ENCODE measurements at places on chromosomes 4 and X.

GRCh38 chrX:145716226-145716625 lies 101.4 kb upstream of the SLITRK2 start:
- DNase-seq, result no peak

GRCh38 chr4:41784191-41784979 lies 35.9 kb upstream of the PHOX2B start:
- DNase-seq, result no peak

DNA sequence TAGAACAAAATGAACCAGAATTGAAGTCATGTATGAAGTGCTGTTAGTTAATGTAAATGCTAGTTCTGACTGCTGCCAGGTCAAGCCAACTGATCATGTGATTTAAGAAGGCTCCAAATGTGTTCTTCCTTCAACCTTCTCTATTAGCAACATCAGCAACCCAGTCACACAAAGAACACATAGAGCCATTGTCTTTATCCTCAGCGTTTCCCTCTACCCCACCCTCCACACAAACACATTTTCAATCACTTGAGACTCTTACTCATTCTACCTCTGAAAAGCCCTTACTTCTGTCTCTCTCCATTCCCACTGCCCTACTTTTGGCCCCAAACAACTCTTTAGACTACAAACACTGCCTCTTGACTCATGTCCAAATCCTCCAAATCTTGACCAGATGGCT lies 89.7 kb upstream of the KDR start:
- no peak for DNase-seq

- DNase-seq, result no peak
Observed at GRCh38 chr4:168995537-168996295, 14.3 kb downstream of the CBR4 start.

GRCh38 chr4:2438822-2439718 lies 20.3 kb downstream of the CFAP99 start:
- DNase-seq, result no peak

DNA sequence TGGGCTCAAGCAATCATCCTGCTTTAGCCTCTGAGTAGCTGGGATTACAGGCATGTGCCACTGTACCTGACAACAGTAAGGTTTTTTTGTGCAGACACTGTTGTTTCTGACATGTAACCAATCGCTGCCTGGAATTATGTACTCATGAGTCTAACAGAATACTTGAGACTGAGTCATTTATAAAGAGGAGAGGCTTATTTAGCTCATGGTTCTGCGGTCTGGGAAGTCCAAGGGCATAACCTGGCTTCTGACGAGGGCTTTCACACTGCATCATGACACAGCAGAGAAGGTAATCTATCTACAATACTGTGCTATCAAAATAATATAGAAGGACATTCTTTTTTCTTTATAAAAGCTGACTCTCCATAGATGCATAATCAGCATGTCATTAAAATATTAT lies 115.5 kb upstream of the STOX2 start:
- no peak for DNase-seq

DNA sequence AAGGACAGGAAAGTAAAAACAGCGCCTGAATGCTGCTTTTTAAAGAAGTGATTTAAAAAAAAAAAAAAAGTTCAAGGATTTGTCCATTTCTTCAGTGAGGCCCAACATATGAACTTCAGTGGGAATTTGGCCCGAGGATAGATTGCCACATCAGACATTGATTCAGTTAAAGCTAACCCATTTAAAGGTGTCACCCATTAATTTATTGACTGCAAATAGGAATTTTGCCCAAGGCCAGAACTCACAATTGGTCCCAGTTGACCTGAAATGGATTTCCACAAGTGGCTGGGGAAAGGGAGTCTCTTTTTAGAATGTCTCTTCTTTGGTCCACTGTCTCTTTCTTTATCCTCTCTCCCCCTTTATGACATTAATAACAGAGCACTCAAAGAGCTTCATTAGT lies 86.5 kb upstream of the RPL34 start:
- DNase-seq, result no peak

DNA sequence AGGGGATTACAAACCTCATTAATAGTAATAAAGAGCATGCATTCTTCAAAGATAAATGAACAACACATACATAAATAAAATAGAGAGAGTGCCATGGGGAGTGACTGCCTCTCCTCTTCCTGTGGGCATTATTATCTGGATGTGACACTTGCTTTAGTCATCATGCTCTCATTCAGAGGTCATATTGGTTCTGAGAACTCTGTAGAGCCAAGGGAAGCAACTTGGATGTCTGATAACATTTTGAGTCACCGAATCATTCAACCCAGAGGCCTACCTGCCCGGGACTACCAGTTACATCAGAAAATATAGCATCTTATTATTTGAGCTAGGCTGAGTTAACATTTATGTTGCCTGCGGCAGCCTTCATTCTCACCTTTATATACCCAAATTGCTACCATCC lies 489.5 kb downstream of the STIM2 start:
- DNase-seq, result no peak

DNA sequence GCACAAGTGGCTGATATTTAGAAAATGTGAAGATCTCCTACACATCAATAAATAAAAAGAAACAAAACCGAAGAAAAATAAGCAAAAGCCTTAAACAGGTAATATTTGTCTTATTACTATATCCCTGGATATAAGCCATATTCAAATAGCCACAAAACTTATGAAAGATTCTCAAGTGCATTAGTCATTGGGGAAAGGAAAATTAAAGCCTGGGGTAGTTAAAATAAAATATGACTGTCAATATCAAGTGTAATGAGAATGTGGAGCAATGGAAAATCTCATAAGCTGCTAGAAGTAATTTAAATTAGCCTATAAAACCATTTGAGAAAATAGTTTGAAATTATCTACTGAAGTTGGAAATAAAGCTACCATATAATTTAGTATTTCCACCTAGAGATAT lies 399.9 kb downstream of the GASK1B start:
- DNase-seq, result no peak

DNA sequence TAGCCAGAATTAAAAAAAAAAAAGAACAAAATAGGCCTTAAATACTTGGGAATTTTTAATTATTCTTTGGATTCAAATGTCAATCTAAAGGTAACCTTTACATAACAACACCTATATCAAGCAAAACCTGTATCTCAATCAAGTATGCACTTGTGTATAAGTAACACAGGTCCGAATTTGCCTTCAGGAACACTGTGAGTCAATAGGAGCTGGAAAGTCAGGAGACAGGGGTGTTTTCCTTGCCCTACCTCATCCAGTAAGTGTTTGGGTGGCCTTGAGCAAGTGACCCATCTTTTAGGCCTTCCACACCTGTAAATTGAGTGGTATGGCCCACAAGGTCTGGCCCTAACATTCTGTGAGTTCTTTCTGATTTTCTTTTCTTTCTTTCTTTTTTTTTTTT lies 40.8 kb upstream of the VEGFD start:
- DNase-seq, result no peak

DNA sequence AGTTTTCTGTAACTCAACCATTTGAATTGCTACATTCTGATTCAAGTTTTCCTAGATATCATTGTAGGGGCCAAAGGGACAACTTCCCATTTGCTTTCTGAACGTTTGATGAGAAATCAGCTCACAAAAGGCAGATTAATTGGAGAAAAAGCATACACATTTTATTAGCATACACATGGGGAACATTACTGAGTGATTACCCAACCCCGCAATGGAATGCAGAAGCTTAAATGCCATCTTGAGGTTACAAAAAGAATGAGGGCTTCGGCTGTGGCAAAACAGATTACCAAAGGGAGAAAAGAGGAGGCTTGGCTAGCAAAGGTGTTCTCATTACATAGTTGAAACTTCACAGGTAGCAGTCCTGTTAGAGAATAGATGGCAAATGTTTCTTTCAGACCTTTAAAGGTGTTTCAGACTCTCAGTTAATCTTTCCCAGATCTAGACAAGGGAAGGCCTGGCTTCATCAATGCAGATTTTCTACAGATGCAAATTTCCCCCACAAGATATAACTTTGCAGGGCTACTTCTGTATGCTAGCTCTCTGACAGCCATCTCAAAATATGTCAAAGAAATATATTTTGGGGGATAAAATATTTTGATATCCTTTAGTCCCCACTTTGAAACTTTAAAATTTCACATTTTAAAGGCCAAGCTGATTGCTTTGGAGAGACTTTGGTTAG lies 26.5 kb upstream of the HERC6 start:
- DNase-seq, result no peak

DNA sequence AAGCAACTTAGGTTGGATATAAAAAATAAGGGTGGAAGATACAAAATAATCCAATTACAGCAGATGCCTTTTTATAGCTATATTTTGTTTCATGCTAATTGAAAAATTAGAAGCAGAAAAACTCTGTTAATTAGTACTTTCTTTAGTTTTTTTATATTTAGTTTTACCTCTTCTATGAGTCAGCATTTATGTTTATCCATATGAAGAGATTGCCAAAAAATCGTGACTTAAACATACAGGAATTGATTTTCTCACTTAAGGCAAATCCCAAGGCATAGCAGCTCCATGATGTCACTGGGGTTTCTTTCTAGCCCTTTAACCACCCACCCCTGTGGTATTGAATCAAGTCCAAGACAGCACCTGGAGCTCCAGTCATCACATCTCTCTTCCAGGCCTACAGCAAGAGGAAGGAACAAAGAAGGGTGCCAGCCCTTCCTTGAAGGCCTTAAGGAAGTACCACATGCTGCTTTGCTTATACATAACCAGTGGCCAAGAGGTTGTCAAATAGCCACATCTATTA lies 365.8 kb upstream of the TENM3 start:
- no peak for DNase-seq

- no peak for DNase-seq
Observed at GRCh38 chrX:27254656-27255055, 208.5 kb downstream of the PPP4R3C start.

DNA sequence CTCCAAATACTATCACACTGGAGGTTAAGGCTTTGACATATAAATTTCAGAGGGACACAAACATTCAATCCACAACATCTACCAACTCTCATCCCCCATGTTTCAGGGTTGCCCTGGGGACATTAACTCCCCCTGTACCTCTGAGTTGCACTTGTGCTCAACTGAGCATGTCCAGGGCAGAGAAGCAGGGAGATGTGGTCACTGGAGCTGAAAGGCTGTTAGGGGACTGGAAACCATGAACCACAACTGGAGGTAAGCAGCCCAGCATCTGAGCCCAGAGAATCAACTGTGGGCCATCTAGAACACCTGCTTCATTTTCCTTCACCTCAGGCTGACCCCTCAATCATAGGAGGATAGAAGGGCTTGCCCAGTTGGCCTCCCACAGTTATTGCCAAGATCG lies 641.1 kb downstream of the MID1IP1 start:
- DNase-seq, result no peak

- DNase-seq, result no peak
Observed at GRCh38 chr4:55927803-55928437, 20.8 kb upstream of the CEP135 start.

DNA sequence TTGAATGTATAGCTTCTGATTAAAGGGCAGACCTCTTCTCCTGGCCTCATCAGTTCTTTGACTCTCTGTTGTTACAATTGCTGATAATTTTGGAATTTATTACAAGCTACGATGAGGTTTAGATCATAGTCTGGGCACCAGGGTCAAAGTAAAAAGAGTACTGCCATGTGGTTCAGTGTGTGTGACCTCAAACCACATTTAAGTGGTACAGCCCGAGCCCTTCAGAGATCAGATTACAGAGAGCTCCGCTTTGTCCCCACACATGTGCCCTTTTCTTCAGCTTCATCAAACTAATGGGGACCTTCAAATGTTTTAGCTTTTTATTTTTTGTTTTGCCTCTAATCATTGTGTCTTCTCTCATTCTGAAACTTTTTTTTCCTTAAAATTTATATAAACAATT lies 37.1 kb downstream of the SPANXN2 start:
- no peak for DNase-seq

GRCh38 chr4:89551191-89551590 lies 243.6 kb upstream of the GPRIN3 start:
- DNase-seq, result no peak

DNA sequence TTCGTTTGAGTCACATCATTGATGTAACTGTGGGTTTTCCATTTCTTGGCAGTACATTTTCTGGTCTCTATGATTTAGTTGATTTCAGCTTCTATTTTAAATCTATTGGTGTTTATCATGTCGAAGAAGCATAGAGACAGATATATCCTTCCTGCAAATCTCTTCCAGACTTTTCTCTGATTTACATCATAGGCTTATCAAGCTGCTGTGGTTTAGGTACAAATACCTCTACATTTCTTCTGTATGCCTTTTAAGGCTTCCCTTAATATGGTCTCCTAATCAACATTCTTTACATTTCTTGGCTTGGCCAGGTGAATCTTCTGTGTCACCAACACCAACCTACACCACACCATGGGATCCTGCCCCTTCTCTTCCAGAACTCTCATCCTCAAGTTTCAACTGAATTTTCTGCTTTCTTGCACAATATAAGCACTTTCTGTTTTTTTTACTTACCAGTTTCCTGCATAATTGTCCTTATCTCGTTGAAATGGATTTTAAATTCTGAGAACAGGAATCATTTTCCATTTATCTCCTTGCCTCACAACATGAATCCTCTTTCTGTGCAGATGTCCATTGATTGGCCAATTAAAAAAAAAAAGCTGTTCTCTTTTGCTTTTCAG lies 626.9 kb downstream of the ANKRD50 start:
- no peak for DNase-seq

GRCh38 chr4:169774466-169775445 lies 17.0 kb upstream of the HPF1 start:
- no peak for DNase-seq

DNA sequence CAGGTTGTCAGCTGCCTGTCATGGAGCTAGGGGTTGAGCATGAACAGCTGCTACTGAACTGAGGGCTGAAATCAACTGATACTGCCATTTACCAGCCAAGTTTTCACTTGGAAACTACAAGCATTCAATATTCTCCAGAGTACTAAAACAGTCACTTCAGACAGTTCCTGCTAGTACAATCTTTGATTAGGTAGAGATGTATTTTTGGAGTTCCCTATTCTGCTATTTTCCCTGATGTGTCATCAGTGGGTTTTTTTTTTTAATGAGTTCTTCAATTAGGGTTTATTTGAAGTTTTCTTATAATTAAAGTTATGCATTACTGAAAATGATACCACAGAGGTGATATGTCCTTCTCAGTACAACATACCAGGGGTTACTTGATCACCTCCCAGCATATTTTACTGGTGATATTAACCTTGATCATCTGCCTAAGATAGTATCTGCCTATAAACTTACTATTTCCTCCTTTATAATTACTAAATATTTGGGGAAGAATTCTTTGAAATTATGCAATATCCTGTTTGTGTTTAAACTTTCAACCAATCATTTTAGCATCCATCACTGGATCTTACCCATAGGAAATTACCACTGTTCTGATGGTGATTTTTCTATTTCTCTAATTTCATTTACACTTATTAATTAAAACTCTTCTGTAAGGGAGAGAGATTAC lies 13.6 kb downstream of the PDCL2 start:
- no peak for DNase-seq

DNA sequence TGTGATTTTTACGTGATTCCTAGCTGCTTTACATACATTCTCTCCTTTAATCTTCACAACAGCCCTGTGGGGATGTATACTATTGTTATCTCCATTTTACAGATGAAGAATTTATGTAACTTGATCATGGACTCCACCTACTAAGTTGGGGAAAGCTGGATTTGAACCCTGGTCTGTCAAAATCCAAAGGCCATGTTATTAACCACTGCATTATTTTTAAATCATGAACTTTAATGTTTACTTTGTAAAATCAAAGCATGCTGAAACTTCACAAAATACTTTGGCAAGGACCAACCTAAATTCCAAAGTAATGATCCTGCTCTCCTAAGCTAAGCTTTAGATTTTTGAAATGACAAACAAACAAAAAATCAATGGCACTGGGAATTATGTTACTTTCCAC lies 26.1 kb downstream of the FAM47E start:
- no peak for DNase-seq
